ENCODE measurements at places on chromosomes 16 and 17. TPM values are rescaled to one million over a fixed set of nuclear protein-coding genes. Genes with fewer than 3 reads are reported as not detected.

The PTX4 gene
- total RNA-seq, result not detected

The E4F1 gene
- total RNA-seq, result 46.9 TPM

The CLDN7 gene
- total RNA-seq, result not detected

The PMFBP1 gene
- total RNA-seq, result 1.2 TPM

The KCNJ18 gene
- total RNA-seq, result not detected

The MARVELD3 gene
- total RNA-seq, result 0.60 TPM

The CAVIN1 gene
- total RNA-seq, result 729 TPM

The KRT39 gene
- not detected for total RNA-seq

The SLC4A1 gene
- 0.21 TPM for total RNA-seq

GRCh38 chr16:57283959-57284208, 588 bp downstream of the PLLP start:
- no peak for DNase-seq
- H3K27ac ChIP-seq, result peak overlapping the region; percentile 88
- peaks cover 66% of the 10 kb centered on the region for H3K4me1 ChIP-seq
- H3K27me3 ChIP-seq, result peaks cover 7% of the 10 kb centered on the region
- H3K4me3 ChIP-seq, result peak overlapping the region; percentile 56
- no peaks in the 10 kb centered on the region for H3K36me3 ChIP-seq

- no peak for DNase-seq
- H3K27me3 ChIP-seq, result no peaks in the 10 kb centered on the region
- H3K4me3 ChIP-seq, result peak overlapping the region; percentile 81
- H3K36me3 ChIP-seq, result no peaks in the 10 kb centered on the region
These were observed 3.8 kb downstream of the RNF213 start for GRCh38 chr17:80264205-80265075.

GRCh38 chr16:89168381-89169189, 3.0 kb upstream of the CDH15 start:
- H3K27me3 ChIP-seq, result no peaks in the 10 kb centered on the region
- no peak overlapping the region for H3K4me3 ChIP-seq
- peaks cover 20% of the 10 kb centered on the region for H3K4me1 ChIP-seq
- H3K27ac ChIP-seq, result no peak overlapping the region
- DNase-seq, result no peak
- no peaks in the 10 kb centered on the region for H3K36me3 ChIP-seq

GRCh38 chr16:83727018-83727417, 80.8 kb upstream of the HSBP1 start:
- no peaks in the 10 kb centered on the region for H3K36me3 ChIP-seq
- H3K4me3 ChIP-seq, result no peak overlapping the region
- no peaks in the 10 kb centered on the region for H3K27me3 ChIP-seq
- H3K4me1 ChIP-seq, result no peaks in the 10 kb centered on the region
- DNase-seq, result no peak
- no peak overlapping the region for H3K27ac ChIP-seq

- H3K4me1 ChIP-seq, result peaks cover 10% of the 10 kb centered on the region
- no peak for DNase-seq
- no peaks in the 10 kb centered on the region for H3K36me3 ChIP-seq
- no peak overlapping the region for H3K4me3 ChIP-seq
These were observed 122.9 kb downstream of the SDK2 start for GRCh38 chr17:73521376-73521775.

DNA sequence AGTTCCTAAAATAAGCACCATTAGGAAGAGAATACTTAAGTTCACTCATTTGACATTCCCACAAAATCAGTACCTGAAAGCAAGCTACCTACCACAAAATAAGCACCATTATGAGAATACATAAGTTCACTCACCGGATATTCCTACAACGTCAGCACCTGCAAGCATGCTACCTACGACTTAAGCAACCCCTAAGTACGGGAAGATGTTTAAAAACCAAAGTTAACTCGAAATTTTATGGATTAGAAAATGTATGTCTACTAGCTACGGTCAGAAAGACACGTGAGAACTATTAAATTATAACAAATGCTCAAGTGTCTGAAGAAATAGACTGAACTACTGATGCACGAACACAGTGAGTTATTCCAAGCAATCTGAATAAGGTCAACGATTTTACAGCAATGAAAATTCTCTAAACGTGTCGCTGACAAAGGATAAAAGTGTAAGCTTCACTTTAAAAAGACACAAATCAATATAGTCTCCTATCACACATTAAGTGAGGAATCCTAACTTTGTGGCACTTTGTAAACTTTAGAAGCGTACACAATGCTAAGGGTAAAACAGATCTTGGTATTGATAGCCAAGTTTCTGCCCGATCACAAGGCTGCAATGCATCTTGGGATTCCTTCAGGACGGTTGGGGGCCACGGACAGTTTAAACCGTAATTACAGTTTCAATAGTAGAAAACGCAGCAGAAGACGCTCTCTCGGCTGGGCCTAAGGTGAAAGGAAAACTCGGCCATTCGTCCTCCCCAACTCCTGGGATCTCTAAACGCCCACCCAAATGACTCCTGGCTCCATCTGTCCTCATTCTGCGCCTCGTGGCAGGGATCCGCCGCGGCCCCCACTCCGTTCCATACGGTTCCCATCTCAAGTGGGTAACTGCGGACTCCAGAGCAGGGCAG, 1.3 kb downstream of the GSPT1 start:
- peaks cover 55% of the 10 kb centered on the region for H3K4me1 ChIP-seq
- peak overlapping the region; percentile 92 for H3K27ac ChIP-seq
- H3K36me3 ChIP-seq, result no peaks in the 10 kb centered on the region
- H3K4me3 ChIP-seq, result peak overlapping the region; percentile 85

DNA sequence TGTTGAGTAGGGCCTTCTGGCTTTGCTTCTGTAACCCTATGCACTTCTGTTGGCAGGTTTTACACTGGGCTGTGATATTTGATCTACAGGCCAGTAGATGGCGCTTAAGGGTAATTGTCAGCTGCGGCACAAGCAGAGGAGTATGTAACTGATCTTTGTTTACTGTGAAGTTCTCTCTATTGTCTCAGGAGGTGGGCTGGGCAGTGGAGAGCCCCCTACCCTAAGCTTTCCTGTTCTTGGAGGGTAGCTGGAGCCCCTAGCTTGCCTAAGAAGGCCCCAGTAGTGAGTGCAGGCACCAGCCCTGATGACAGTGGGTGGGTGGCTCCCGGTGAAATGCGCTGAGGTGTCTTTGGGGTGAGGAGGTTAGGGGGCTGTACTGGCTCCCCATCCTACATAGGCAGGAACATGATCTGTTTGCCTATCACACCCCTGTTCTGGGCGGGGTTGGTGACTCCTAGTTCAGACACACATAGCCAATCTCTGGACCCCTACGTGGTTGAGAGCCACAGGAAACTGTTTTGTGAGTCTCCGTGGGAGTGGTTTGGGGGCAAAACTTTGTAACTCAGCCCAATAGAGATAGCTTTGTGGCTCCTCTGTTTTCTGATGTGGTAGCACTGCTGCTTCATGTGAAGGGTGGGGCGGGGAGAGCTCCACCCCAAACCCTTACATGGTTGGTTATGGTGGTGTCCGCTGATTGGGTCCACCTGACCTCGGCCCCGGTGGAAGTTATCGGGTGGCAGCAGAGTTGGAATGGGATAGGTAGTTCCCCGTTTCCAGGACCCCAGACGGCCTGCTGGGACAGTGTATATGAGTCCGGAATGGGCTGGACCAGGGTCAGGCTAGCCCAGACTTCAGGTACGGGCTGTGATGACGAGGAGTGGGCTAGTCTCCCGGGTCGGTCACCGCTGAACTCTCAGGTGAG, 60.4 kb downstream of the SLFN11 start:
- H3K27ac ChIP-seq, result peak overlapping the region; percentile 73
- H3K27me3 ChIP-seq, result no peaks in the 10 kb centered on the region
- H3K36me3 ChIP-seq, result no peaks in the 10 kb centered on the region
- H3K4me3 ChIP-seq, result peak overlapping the region; percentile 34
- DNase-seq, result peak; percentile 31

GRCh38 chr17:31598921-31599571, 207.6 kb downstream of the RAB11FIP4 start:
- H3K27me3 ChIP-seq, result no peaks in the 10 kb centered on the region
- H3K27ac ChIP-seq, result no peak overlapping the region
- H3K4me3 ChIP-seq, result no peak overlapping the region
- DNase-seq, result no peak
- no peaks in the 10 kb centered on the region for H3K4me1 ChIP-seq

- H3K4me1 ChIP-seq, result peaks cover 25% of the 10 kb centered on the region
- H3K27me3 ChIP-seq, result no peaks in the 10 kb centered on the region
- H3K4me3 ChIP-seq, result no peak overlapping the region
- H3K36me3 ChIP-seq, result no peaks in the 10 kb centered on the region
These were observed 22.6 kb downstream of the C17orf67 start for GRCh38 chr17:56810891-56811775.

- H3K27ac ChIP-seq, result no peak overlapping the region
- H3K4me1 ChIP-seq, result no peaks in the 10 kb centered on the region
- H3K27me3 ChIP-seq, result peaks cover 87% of the 10 kb centered on the region
- H3K4me3 ChIP-seq, result peak overlapping the region; percentile 28
These were observed 1.3 kb downstream of the CACNG4 start for GRCh38 chr17:66965801-66966262.

GRCh38 chr16:56647641-56648431, 3.9 kb upstream of the MT1B start:
- peaks cover 27% of the 10 kb centered on the region for H3K27me3 ChIP-seq
- H3K4me3 ChIP-seq, result no peak overlapping the region
- no peak overlapping the region for H3K27ac ChIP-seq
- no peak for DNase-seq

DNA sequence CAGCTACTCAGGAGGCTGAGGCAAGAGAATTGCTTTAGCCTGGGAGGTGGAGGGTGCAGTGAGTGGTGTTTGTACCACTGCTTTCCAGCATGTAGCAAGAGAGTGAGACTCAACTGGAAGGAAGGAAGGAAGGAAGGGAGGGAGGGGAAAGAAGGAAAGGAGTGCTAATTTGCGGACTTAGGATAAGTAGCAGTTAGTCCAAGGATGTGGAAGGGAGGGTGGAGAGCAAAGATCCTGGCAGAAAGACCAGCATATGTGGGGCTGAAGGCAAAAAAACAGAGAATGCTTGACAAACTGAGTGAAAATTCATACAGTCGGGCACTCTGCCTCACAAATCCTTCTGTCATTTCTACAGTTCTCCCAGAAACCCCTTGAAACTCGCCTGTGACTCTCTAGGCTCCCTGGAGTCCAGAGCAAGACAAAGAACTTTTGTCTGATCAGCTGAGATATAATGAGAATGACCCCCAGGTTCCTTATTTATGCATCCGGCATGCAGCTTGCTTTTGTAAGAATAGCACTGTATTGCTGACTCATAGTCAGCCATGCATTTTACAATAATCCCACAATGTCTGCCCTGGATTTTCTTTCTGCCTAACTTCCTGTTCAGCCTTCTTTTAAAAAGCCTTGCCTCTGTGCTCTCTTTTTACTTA, 31.5 kb downstream of the CDK5RAP3 start:
- H3K4me1 ChIP-seq, result peaks cover 29% of the 10 kb centered on the region
- no peaks in the 10 kb centered on the region for H3K27me3 ChIP-seq

GRCh38 chr16:89951509-89951908, 3.0 kb downstream of the DEF8 start:
- no peaks in the 10 kb centered on the region for H3K36me3 ChIP-seq
- no peak overlapping the region for H3K27ac ChIP-seq
- DNase-seq, result no peak
- no peak overlapping the region for H3K4me3 ChIP-seq
- H3K27me3 ChIP-seq, result no peaks in the 10 kb centered on the region

- no peak overlapping the region for H3K4me3 ChIP-seq
- DNase-seq, result no peak
- H3K27me3 ChIP-seq, result no peaks in the 10 kb centered on the region
- no peaks in the 10 kb centered on the region for H3K4me1 ChIP-seq
- no peak overlapping the region for H3K27ac ChIP-seq
- H3K36me3 ChIP-seq, result no peaks in the 10 kb centered on the region
These were observed 44.4 kb downstream of the PLD6 start for GRCh38 chr17:17161759-17162158.

DNA sequence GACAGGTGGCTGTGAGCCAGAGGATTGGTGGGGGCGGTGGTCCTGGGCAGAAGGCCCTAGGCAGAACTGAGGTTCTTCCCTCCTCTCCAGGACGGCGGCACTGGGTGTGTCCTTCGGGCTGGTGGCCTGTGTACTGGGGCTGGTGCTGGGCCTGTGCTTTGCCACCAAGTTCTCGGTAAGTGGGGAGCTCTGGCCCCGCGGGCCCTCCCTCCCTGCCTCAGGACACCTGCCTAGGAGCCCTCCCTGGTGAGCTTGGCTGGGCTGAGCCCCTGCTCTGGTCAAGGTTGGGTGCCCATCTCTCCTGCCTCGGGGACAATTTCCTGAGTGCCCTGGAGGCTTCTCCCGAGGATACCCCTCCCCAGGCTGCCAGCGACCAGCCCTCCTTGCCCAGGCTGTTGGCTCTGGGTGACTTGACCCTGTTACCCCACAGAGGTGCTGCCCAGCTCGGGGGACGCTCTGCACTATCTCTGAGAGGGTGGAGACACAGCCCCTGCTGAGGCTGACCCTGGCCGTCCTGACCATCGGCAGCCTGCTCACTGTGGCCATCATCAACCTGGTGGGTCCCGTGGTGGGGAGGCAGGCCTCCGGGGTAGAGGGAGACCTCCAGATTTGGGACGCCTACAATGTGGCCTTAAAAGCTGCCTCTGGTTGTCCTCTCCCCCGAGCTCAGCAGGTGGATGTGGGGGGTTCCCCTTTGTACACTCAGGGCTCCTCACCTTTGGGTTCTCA, 42.0 kb downstream of the ADCY7 start:
- no peak overlapping the region for H3K27ac ChIP-seq
- no peaks in the 10 kb centered on the region for H3K27me3 ChIP-seq
- DNase-seq, result no peak
- peaks cover 20% of the 10 kb centered on the region for H3K36me3 ChIP-seq
- H3K4me3 ChIP-seq, result no peak overlapping the region

GRCh38 chr16:78405833-78406232, 306.4 kb downstream of the WWOX start:
- H3K27ac ChIP-seq, result no peak overlapping the region
- no peak overlapping the region for H3K4me3 ChIP-seq

DNA sequence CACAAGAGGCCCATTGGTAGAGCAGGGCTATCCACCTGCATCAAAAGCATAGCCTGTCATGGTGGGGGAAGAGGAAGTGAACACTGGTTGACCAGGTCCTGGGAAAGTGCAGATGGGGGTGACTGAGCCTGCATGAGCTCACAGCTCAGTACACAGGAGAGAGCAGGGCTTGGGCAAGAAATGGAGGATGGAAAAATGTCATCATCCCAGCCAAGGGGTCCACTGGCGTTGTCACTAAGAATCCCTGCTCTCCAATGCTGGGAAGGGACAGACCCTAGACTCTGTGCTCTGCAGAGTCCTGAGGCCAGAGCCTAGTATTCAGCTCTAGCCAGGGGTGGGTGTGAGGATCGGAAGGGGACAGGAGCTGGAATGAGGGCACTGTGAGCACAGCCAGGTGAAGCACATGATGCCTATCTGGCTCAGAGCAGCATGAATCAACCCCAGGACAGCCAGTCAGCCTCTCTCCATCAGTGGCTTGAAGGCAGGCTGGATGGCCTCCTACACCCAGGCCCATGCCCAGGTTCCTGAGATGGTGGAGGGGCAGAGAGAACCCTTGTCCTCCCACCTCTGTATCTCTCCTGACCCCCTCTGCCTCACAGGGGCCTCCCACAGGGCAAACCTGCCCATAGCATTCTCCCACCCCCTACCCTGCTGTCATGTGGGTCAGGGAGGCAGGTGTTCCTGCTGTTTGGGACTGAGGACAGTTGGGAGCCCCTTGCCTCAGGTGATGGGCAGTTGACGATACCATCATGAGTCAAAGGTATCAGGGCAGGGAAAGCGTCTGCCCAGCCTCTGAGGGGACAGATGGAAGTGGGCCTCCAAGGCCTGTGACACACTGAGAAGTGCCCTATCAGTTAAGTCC, 13.8 kb upstream of the CTCF start:
- no peaks in the 10 kb centered on the region for H3K27me3 ChIP-seq
- peak overlapping the region; percentile 65 for H3K27ac ChIP-seq
- no peak for DNase-seq
- H3K36me3 ChIP-seq, result peaks cover 2% of the 10 kb centered on the region
- H3K4me1 ChIP-seq, result peaks cover 9% of the 10 kb centered on the region

All from tibial nerve (tissue), 4 donors.